G401 (cell line): ENCODE measurements at places on chromosomes 1 and 21. TPM values are rescaled to one million over a fixed set of nuclear protein-coding genes. Genes with fewer than 3 reads are reported as not detected.

GRCh38 chr1:156947127-156947526, 26.7 kb downstream of the LRRC71 start:
- DNase-seq, result no peak

- DNase-seq, result no peak
Measured at GRCh38 chr1:150985179-150985825, 3.2 kb downstream of the ANXA9 start.

The ZNF695 gene
- 15.6 and 38.0 TPM in 2 replicates for total RNA-seq

DNA sequence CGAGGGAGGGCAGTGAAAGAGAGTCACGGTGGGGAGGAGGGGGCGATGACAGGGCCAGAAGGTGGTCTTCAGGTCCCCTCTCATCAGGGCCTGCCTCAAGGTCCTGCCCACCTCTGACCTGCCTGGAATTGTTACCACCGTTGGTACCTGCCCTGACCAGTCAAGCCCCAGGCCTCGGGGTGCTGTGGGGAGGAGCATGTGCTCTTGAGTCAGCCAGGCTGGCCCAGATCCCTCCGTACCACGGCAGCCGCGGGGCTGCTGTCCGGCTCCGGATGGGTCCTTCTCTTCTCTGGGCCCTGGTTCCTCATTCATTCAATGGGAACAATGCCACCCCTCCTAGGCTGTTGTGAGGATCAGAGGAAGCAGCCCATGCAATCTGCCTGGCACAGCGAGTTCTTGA, 22.0 kb downstream of the SERINC2 start:
- DNase-seq, result no peak

DNA sequence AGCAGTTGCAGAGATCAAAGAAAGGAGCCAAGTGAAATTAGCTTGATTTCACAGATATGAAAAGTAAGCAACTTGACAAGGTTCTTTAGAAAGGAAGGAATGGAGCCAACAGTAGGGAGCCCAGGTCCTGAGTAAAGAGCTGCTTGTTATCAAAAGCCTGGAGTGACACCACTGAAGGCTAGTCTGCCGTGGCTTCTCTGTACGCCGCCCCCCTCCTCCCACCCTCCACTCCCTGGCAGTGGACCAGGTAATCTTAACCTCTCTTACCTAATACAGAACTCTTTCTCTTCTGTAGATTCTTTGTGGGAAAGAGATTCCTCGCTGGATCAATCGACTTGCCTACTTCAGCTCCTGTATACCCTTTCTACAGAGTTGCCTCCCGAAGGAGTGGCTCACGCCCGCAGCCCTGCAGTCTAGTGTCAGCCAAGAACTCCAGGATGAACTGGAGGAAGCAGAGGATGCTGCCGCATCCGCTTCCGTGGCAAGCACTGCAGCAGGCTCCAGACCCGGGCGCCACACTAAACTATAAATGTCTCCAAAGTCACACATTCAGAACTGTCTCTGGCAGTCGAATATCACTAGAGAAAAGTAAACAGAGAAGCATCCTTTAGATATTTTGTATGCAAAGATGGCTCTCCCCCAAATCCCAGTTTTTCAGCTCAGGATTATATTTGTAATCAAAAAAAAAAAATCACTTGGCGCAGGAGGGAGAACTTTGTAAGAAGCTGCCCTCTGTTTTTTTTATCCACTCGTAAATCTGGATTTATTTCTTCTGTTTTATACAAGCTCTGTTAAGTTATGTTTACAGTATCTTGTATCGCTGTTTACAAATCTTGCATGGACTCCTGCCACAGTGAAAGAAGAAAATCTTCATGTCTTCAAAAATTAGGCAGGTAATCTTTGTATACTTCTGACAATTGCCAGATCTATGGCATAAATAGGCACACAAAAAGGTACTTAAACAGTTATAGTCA, 52.6 kb downstream of the DESI2 start:
- DNase-seq, result peak; percentile 48

The RRP1B gene
- 34.0 and 40.5 TPM in 2 replicates for total RNA-seq

- peak; percentile 65 for DNase-seq
Measured at GRCh38 chr21:45138199-45139002, 64.0 kb downstream of the ADARB1 start.

DNA sequence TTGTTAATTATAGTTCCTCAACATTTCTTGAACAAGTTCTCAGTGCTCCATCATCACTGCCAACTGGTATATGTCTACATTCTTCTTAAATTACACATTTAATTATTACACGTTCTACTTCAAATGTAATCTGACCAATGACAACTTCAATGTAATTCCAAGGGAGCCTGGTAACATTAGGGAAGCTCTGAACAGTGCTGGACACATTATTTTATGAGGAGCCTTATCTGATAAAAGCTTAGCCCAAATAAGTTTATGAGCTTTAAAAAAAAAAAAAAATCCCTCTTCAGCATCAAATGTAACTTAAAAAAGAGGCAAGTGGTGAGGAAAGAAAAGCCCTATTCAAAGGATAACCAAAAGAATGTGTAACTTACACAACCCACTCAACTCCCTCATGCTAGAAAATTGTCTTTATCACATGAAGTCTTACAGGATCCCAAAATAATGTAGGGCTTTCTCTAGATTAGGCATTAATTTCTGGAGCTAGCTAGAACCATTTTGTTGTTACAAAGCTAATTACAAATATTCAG, 35.2 kb upstream of the ABCA4 start:
- DNase-seq, result no peak

DNA sequence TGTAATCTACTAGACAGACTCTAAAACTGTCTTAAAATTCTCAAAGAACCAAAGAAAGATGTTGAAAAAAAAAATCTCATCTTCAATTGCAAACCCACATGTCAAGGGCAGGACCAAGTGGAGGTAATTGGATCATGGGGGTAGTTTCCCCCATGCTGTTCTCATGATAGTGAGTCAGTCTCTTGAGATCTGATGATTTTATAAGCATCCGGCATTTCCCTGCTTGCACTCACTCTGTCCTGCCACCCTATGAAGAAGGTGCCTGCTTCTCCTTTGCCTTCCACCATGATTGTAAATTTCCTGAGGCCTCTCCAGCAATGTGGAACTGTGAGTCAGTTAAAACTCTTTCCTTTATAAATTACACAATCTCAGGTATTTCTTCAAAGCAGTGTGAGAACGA, 257.0 kb downstream of the HHIPL2 start:
- DNase-seq, result no peak

DNA sequence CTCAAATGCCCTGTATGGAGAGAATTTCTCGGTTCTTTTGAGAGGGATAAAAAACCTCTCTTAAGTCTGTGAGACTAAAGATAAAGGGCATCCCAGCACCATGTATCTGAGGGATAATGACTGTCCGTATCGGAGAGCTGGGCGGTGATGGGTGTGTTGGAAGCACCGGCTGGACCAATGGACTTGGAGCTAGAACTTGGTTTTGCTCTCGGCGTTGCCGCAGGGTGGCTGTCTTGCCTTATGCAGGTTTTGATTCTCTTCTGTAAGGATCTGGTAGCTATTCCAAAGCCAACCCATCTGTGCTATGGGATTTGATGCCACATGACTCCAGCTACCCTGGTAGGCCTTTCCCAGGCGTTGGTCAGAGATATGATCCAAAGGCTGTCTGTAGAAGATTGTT, 348.8 kb downstream of the KIF26B start:
- peak; percentile 40 for DNase-seq

DNA sequence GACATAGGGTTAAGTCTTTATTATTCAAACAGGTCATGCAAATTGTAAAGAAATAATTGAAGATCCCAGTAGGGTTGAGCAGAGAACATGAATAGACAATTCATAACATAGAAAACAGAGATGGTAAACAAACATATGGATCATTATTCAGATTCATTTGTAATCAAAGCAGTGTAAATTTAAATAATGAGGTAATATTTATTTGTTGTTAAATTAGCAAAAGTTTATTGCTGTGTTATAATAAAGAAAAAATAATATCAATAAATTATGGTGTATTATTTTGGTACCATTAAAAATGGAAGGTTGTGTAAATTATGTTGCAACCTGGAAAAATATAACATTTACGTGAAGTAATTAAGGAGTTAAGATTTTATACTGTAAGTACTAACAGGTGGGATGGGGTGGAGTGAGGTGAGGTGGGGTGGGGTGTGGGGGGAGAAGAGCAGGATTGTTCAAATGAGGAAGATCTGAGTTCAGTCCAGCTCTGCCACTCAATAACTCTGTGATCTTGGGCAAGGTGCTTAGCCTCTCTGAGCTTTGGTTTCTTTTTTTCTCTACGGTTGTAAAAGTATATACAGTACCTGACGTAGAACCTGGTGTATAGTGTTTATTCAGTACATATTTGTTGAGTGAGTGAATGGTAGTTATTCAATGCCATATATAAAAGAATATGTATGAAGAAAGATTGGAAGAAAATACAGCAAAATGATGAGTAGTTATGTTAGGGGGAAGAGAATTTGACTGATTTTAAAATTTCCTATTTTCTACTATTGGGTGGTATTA, 140.3 kb upstream of the KIF26B start:
- no peak for DNase-seq

The SFT2D2 gene
- 9.2 and 18.4 TPM in 2 replicates for total RNA-seq
